Activated CD8-positive, alpha-beta memory T cell treated with anti-CD3 and anti-CD28 coated beads for 48 hours (primary cell): ENCODE measurements at places on chromosomes 16 and 17.

DNA sequence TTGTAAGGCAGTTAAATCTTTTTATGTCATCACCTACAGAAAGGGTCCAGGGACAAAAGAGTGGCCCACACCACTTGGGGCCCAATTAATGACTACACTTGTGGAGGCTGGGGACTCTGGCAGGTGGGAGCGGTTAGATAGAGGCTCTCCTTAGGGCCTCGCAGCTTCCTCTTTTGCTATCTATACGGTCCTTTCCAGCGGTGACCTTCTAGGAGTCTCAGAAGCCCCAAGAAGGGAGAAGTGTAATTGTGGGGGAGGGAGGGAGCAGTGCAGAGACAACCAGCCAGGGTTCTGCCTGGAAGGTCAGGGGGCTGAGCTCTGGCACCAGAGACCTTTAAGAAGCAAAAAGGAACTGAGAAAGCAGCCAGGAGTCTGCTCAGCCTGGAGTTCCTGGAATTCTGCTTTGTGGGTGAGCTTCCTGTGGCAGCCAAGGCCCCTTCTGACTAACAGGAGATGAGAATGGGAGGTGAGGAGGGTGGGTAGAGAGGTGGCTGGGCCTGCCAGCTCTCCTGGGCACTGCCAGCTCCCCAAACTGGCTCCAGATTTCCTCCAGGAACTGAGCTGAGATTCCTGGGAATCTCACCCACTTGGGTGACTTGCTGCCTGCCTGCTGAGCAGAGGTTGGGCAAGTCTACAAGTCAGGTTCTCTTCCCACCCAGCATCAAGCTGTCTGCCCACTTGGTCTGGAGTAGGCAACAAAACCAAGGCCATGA, 16.3 kb upstream of the MAP3K14 start:
- no peak for DNase-seq

GRCh38 chr17:79047291-79047920, 23.4 kb downstream of the C1QTNF1 start:
- DNase-seq, result no peak

- no peak for DNase-seq
Observed at GRCh38 chr17:39600288-39600996, 7.3 kb downstream of the NEUROD2 start.

DNA sequence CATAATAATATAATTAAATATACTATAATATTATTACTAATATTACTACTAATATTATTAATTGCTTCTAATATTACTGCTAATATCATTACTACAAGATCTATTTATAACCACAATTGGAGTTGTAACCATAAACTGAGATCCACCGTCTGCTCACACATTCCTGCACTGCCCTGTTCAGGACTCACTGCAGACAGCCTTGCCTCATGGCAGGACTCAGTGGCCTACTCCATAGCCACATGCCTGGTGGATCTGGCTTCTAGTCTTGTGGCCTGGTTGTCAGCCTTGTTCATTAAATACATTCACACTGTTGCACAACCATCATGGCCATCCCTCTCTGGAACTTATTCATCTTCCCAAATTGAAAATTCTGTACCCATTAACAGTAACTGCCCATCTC, 48.0 kb downstream of the SRL start:
- no peak for DNase-seq

- no peak for DNase-seq
Observed at GRCh38 chr16:72985995-72986394, 61.9 kb downstream of the ZFHX3 start.

- DNase-seq, result no peak
Observed at GRCh38 chr17:50559674-50560184, 786 bp upstream of the CACNA1G start.

DNA sequence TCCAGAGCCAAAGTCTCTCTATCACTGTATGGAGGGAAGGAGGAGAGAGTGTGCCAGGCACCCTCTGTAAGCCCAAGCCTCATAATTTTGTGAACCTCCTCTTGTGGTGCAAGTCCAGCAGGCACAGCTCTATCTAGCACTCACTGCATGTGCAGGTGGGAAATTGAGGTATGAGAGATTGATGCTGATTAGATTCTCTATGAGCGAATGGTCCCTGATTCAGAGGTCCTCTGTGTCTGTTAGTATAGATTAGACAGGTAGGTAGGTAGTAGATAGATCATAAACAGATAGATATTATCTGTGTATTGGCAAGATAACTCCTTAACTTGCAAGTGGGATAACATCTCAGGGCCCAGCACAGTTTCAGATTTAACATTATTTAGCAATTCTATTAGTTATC, 209.5 kb downstream of the CNTNAP4 start:
- no peak for DNase-seq

GRCh38 chr17:77707546-77707945, 251.0 kb upstream of the TNRC6C start:
- DNase-seq, result no peak

- no peak for DNase-seq
Observed at GRCh38 chr17:83189044-83190003, 109.9 kb downstream of the METRNL start.

- DNase-seq, result no peak
Observed at GRCh38 chr17:7423679-7424078, 1.7 kb upstream of the SPEM2 start.

- DNase-seq, result no peak
Observed at GRCh38 chr16:13110124-13110796, 208.9 kb downstream of the SHISA9 start.

DNA sequence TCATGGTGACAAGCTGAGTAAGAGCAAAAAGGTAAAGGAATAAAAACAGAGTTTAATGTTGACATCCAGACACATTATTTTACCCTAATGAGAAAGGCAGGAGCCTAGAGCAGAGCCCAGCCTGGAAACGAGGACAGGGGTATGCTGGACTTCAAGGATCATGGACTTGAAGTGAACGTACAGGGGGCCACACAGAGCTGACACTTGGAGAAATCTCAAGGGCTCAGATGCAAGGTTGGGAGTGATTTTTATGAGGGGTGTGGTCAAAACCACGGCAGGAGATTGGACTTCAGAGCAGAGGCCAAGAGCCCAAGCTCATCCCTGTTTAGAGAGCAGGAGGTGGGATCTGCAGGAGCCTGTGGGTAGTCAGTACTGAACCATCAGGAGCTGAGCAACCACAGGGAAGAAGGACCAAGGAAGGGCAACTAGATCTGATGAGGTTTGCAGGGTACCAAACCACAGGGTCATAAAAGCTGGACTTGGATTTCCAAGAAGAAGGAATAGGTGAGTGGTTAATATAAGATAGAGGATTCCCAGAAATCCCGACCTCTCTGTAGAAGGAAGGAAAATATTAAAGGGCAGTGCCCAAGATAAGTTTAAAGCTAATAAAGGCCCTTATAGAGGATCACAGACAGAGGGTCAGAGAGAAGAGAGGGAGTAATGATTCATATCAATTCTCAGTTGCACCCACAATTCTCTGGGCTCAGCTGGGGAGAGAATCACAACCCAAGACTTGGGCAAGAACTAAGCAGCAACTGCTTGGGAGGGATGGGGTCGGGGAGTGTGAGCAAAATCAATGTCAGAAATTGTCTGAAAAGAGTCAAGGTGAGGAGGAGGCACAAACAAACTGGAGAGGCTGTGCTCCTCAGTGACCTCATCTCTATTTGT, 331.7 kb downstream of the SOX9 start:
- no peak for DNase-seq

DNA sequence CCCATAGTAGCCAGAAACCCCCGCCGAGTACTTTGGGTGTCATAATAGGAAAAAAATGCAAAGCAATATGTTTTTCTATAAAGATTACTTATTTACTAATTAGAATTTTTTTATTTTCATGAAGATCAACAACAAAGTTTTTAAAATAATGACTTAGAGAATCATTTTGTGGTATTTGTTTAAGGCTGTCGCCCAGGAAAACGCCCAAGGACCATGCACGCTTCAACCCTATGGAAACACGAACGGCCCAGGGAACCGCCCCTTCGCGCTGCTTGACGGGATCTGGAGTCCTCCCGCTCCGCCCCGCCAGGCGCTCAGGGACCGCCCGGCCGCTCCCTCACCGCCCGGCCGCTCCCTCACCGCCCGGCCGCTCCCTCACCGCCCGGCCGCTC, 408 bp upstream of the KPNA2 start:
- DNase-seq, result peak; percentile 71

- no peak for DNase-seq
Observed at GRCh38 chr17:57464191-57464864, 208.0 kb downstream of the MSI2 start.

GRCh38 chr17:58061672-58062071, 21.5 kb upstream of the DYNLL2 start:
- no peak for DNase-seq

GRCh38 chr16:81744385-81744784, 34.7 kb upstream of the PLCG2 start:
- no peak for DNase-seq

GRCh38 chr17:77385750-77386501, 245.2 kb downstream of the SEC14L1 start:
- no peak for DNase-seq
